ENCODE measurements at places on chromosomes 6 and 20.

- DNase-seq: no peak
These were observed 82.7 kb downstream of the SAMD3 start for GRCh38 chr6:130140084-130140483.

- no peak for DNase-seq
These were observed 25.9 kb downstream of the COL11A2 start for GRCh38 chr6:33166363-33166762.

DNA sequence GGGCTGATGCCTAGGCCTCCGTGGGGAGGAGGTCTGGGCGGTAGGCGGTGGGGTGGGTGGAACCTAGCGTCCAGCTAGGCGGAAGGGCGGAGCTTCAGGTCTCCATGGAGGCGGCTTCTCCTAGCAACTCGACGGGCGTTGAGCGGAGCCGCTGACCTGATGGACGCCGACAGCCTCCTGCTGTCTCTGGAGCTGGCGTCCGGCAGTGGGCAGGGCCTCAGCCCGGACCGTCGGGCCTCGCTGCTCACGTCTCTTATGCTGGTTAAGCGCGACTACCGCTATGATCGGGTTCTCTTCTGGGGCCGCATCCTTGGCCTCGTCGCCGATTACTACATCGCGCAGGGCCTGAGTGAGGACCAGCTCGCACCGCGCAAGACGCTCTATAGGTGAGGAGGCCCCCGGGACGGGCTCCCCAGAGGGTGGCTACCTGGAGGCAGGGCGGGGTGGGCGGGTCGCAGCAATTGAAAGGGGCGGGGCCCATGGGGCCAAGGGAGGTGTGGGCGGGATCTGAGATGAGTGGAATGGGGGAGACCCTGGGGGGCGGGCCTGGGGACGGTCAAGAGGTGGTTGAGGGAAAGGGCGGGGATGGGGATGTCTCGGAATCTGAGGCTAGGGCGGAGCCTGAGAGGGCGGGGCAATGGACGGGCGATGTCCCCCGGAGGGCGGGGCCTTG lies at the start of gene RSPH9:
TSS of gene RSPH9 (plus strand) at position 97 of the 673 bp plus-strand sequence. CDS start at position 160, 63 bp downstream.
- no peak for DNase-seq

GRCh38 chr6:169427856-169428255 lies 174.2 kb upstream of the THBS2 start:
- peak; percentile 50 for DNase-seq

DNA sequence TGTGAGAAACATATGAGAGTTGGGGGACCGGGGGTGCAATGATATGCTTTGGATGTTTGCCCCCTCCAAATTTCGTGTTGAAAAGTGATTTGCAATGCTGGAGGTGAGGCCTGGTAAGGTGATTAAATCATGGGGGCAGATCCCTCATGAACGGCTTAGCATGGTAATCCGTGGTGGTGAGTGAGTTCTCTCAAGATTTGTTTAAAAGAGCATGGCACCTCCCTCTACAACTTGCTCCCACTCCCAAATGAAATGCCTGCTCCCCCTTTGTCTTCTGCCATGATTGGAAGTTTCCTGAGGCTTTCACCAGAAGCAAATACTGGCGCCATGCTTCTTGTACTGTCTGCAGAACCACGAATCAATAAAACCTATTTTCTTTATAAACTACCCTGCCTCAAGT lies 2.5 kb downstream of the DEK start:
- DNase-seq: no peak

DNA sequence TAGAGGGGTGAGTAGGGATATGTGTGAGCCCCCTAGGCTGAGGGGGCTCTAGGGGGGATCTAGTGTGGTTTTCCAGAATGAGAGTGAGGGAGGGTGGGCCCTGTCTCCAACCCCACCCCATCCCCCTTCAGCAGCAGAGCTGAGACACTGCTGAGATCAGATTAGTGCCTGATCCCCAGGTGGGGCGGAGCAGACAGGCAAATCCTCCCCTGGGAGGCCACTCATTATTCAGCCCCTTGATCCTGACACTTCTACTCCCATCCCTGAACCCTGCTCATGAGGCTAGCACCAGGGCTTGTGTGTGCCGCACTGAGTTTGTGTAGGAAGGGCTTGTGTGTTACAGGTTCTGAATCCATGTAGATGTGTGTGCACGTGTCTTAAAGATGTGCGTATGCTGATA lies 42.5 kb downstream of the SPDEF start:
- DNase-seq: no peak

DNA sequence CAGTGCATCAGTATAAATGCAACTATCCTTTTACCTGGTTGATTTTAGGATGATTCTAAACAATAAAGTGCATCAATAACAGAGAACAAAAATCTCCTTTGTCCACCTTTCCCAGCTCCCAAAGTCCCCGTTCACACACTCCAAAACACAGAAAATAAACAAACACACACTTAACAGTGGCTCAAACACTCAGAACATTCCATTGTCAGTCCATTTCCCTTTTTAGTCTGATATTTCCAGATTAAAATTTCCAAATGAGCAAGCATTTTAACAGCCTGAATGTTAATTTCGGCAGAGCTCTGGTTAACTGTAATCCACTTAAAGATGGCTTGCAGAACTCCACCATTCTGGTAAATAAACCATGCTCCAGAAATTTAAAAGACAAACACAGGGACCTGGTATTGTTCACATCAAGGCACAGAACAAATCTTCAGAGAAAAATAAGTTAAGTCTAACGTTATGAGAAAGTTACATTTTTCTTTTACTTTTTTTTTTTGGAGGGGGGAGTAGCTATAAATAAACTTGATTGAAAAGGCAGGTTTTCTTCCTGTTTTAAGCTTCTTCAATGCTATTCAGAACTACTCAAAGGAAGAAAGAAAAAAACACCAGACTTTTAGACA lies 100.8 kb downstream of the DST start:
- no peak for DNase-seq
